ENCODE measurements at places on chromosomes 2 and 18.
A peak's percentile ranks its signal among the peaks of the same experiment; 100 is the strongest.

- peak; percentile 27 for DNase-seq
Measured at GRCh38 chr2:17614174-17614930, 73.9 kb downstream of the VSNL1 start.

DNA sequence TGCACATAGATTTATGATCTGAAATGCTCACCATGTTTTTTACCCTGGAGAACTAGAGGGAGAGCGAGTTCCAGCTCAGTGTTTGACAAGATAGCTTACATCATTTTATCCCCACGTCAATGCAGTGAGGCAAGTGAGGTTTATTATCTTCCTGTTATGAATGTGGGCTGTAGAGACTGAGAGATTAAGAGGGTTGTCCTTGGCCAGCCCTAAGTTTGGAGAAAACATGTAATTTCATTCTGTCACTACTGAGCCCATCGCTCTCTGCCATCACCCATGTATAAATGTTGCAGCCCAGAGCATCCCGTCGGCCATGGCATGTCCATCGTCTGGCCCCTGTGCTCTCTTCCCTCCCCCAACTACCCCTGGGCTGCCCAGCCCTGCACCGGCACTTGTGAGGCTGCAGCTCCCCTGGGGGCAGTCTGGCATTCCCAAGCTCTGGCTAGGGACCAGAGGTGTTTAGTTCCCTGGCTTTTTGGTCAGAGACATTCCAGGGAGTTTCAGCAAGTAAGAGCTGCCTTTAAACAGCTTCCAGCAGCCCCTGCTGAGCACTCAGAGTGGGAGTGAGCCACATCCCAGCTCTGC, 136.7 kb downstream of the ANTXR1 start:
- DNase-seq, result peak; percentile 96

DNA sequence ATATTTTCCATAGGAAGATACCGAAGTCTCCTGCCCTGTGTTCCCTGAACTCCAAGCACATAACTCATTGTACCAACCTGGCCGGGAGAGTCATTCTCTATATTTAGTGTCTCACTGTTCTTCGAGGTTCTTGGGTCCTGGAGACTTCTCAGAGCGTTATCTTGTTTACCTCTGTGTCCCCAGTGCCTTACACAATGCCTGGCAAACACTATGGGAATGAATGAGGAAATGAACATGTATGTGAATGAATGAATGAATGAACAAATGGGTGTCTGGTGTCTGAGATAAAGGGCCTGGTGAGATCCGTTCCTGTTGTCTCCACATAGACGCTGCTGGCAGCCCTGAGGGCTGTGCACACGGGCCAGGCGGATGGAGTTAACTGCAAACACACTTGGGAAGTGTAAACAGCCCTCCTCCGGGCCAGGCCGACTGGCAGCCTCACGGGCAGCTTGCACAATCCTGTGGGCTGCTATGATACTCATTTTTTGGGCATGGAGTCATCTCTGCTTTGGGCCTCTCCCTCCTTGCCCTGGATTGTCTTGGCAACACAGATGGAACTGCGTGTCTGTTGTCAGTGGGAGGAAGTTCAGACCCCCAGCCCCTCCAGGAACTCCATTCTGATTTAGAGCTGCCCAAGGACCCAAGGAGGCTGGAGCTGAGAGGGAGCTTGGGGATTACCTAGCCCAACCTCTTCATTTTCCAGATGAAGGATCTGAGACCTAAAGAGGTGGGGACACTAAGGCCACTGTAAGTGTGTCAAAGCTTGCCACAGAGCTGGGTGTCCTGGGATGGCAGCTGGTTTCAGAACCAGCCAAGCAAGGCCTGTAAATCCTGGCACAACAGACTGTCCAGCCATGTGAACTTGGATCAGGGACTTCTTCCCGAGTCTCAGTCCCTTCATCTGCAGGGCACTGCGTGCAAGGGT, 124.4 kb downstream of the INHBB start:
- no peak for DNase-seq

- no peak for DNase-seq
Measured at GRCh38 chr18:53033128-53033527, 693.1 kb downstream of the DCC start.

DNA sequence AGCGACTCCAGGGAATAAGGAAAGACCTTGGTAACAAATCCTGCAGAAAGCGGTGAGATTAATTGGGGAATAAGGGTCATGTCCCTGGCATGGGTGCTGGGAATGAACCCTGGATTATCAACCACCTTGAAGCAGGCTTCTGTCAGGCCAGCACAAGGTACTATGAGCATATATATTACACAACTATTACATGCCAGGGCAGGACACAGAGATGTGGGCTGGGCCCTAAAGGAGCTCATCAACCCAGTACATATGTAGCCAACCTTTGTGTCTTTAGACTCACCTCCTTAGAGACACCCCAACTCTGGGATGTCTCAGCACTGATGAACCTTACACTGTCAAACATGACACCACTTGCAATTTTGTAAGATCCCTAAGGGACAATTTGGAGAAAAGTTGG, 3.4 kb downstream of the SFXN5 start:
- DNase-seq, result no peak
